ENCODE measurements at places on chromosomes 3 and 15. TPM values are rescaled to one million over a fixed set of nuclear protein-coding genes. Genes with fewer than 3 reads are reported as not detected.

DNA sequence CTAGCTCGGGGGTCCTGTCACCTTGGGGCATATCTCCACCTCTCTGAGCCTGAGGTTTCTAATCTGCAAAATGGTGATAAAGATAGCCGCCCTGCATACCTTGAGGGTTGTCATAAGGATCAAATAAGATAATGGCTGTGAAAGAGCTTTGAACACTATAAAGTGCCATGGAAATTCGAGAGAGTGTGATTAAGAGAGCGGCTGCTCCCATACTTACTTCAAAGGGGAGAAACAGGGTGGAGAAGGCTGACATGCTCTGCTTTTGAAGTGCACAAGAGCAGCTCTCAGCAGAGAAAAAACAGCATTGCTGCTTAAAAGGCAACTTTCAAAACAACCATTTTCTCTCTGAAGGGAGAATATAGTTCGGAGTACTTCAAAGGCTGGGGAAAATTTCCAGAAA lies 529.2 kb downstream of the EPHB1 start:
- no peak for DNase-seq
- no peaks in the 10 kb centered on the region for H3K27me3 ChIP-seq
- H3K4me1 ChIP-seq: no peaks in the 10 kb centered on the region
- no peaks in the 10 kb centered on the region for H3K36me3 ChIP-seq
- no peak overlapping the region for H3K4me3 ChIP-seq

GRCh38 chr3:179608931-179609720 lies 4.5 kb downstream of the NDUFB5 start:
- no peaks in the 10 kb centered on the region for H3K36me3 ChIP-seq
- no peaks in the 10 kb centered on the region for H3K27me3 ChIP-seq
- H3K4me1 ChIP-seq: peaks cover under 1% of the 10 kb centered on the region

DNA sequence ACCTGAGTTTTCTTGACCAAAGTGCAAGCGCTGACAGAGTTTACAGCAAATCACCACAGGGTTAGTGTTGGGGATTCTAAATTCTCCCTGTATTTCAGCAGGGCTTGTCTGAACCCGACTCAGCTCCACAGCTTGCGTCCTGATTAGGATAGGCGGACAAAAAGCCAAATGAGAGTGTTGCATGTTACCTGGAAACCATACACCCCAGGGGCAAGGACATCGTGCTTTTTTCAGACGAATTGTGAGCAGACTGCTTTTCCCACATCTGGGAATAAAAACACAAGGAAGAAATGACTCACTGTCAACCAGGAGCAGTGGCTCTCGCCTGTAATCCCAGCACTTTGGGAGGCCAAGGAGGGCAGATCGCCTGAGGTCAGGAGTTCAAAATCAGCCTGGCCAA lies 3.0 kb downstream of the DZIP1L start:
- no peaks in the 10 kb centered on the region for H3K27me3 ChIP-seq
- no peak overlapping the region for H3K27ac ChIP-seq
- H3K4me1 ChIP-seq: peaks cover 6% of the 10 kb centered on the region
- no peaks in the 10 kb centered on the region for H3K36me3 ChIP-seq
- no peak for DNase-seq
- H3K4me3 ChIP-seq: no peak overlapping the region

GRCh38 chr3:48544141-48544540 lies 12.5 kb downstream of the PFKFB4 start:
- no peak overlapping the region for H3K27ac ChIP-seq
- H3K27me3 ChIP-seq: no peaks in the 10 kb centered on the region
- H3K4me1 ChIP-seq: no peaks in the 10 kb centered on the region
- no peak overlapping the region for H3K4me3 ChIP-seq
- no peaks in the 10 kb centered on the region for H3K36me3 ChIP-seq

DNA sequence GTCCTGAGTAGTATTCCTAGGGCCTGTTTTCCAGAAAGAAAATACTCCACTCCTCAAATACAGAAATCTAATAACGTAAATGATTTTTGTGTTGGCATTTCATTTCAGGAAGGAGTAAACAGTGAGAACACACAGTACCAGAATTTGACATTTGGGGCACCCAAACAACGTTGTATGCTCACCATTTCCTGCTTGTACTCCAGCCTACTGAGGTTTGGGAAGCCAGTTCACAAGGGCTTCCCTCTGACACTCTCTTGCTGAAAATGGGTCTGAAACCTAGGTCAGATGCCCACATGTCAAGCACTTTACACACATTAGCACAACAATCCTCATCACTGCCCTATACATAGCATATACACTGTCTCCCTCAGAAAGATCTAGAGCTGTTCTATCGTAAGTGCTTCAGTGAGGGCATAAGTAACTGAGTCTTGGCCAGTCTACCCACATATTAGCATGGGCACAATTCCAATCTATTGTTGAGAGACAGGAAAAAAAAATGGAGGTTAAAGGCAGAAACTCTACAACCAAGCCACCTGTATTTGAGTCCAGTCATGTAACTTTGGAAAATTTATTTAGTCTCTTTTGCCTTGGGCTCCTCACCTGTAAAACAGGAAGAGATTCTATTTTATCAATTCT lies 43.5 kb upstream of the RSL24D1 start:
- no peaks in the 10 kb centered on the region for H3K36me3 ChIP-seq
- H3K4me1 ChIP-seq: no peaks in the 10 kb centered on the region
- H3K27ac ChIP-seq: no peak overlapping the region
- H3K27me3 ChIP-seq: no peaks in the 10 kb centered on the region
- H3K4me3 ChIP-seq: no peak overlapping the region

- H3K27ac ChIP-seq: no peak overlapping the region
- DNase-seq: no peak
- H3K4me1 ChIP-seq: no peaks in the 10 kb centered on the region
- H3K4me3 ChIP-seq: no peak overlapping the region
- H3K27me3 ChIP-seq: no peaks in the 10 kb centered on the region
- H3K36me3 ChIP-seq: no peaks in the 10 kb centered on the region
Measured at GRCh38 chr3:102125197-102125993, 276.1 kb downstream of the NFKBIZ start.

GRCh38 chr3:37701734-37702433 lies 159.8 kb upstream of the CTDSPL start:
- no peak overlapping the region for H3K4me3 ChIP-seq
- H3K4me1 ChIP-seq: peaks cover 23% of the 10 kb centered on the region
- DNase-seq: peak; percentile 31
- H3K27ac ChIP-seq: no peak overlapping the region

DNA sequence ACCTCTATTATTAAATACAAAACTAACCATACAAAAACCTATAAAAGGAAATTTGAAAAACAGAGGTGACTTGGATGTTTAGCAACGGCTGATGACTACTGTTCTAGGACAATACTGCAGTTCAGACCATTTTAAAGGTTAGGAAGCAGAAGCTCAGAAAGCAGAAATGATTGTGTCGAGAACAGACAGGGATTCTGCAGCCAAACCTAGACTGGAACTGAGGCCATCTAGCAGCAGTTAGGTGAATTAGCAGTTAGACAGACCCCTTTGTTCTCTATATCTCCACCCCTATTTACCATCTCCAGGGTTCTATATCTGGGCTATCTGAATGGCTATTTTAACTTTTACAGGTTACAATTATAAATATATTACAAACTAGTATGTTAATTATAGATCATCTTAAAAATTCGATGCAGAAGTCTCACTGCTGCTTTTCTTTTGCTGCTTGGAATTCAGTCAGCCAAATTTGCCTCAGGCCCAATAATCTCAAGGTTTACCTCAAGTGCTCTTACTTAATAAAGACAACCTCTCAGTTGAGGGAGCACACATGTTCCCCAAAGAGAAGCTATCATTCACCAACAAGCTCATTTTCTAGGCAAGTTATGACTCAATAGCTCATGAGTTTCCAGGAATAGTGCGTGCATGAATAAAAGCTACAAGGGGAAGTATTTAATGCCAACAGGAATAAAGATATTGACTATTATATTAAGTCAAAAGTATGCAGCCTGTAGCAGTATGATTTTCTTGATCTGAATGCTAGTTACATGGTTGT lies 9.3 kb upstream of the IL1RAP start:
- no peak overlapping the region for H3K4me3 ChIP-seq
- DNase-seq: no peak
- no peaks in the 10 kb centered on the region for H3K27me3 ChIP-seq
- H3K4me1 ChIP-seq: no peaks in the 10 kb centered on the region

DNA sequence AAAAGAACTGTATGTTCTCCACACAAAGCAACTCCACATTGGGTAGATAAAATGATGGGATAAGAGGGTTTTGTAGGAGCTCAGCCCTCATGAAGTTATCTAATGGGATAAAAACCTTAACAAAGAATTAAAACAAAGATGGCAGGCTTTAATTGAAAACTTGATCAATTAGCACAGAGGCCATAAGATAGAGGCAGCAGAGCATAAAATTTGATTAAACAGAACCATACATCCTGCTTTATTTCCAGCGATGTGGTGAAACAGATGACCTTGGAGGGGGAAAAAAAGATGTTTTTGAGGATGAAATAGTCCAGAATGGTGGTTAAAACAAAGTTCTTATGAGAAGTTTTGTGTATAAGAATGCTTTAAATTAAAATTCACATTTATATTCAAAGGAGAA lies 130.9 kb upstream of the ALCAM start:
- H3K27ac ChIP-seq: no peak overlapping the region
- no peak for DNase-seq
- no peaks in the 10 kb centered on the region for H3K4me1 ChIP-seq
- no peaks in the 10 kb centered on the region for H3K27me3 ChIP-seq
- H3K4me3 ChIP-seq: no peak overlapping the region

- peaks cover 37% of the 10 kb centered on the region for H3K4me1 ChIP-seq
- H3K27ac ChIP-seq: peak overlapping the region; percentile 100
- no peak for DNase-seq
- H3K36me3 ChIP-seq: peaks cover 4% of the 10 kb centered on the region
- no peaks in the 10 kb centered on the region for H3K27me3 ChIP-seq
Measured at GRCh38 chr3:23950293-23950692, 5.2 kb downstream of the NR1D2 start.

DNA sequence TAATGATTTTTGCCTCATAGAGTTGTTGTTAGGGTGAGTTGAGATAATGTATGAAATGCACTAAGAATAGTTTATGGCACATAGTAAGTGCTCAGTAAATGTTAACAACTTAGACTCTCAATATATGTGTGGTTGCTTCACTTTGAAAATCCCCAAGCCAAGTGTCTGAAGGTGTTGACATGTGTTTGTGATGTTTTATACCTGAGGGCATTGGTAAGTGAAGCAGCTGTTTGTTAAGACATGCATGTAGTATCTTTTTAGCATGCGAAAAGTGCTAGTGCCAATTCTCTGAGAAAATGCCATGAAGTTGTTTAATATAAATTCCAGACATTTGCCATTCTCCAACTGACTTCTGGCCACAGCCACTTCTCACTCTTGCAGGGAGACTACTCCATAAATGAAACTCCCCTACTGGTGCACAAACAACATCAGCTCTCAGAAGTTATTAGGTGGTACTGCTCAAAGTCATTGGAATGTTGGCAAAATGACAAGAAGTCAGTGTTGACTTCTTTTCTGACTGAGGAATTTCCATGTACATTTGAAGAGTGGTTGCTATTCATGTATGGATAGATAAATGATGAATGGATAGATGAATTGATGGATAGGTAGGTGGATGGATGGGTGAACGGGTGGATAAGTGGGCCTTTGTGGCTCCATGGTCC lies 103.6 kb upstream of the NUDT16 start:
- DNase-seq: no peak
- no peaks in the 10 kb centered on the region for H3K36me3 ChIP-seq
- no peak overlapping the region for H3K4me3 ChIP-seq
- no peaks in the 10 kb centered on the region for H3K27me3 ChIP-seq
- no peak overlapping the region for H3K27ac ChIP-seq

GRCh38 chr3:172591876-172592771 lies 68.9 kb upstream of the TNFSF10 start:
- no peaks in the 10 kb centered on the region for H3K36me3 ChIP-seq
- DNase-seq: no peak
- H3K27ac ChIP-seq: no peak overlapping the region
- H3K4me3 ChIP-seq: no peak overlapping the region

GRCh38 chr3:187856555-187856954 lies 111.3 kb upstream of the BCL6 start:
- DNase-seq: no peak
- no peak overlapping the region for H3K27ac ChIP-seq
- no peaks in the 10 kb centered on the region for H3K36me3 ChIP-seq
- H3K27me3 ChIP-seq: no peaks in the 10 kb centered on the region

GRCh38 chr3:181534781-181535221 lies 176.9 kb upstream of the SOX2 start:
- no peaks in the 10 kb centered on the region for H3K36me3 ChIP-seq
- DNase-seq: no peak
- no peak overlapping the region for H3K27ac ChIP-seq
- H3K27me3 ChIP-seq: no peaks in the 10 kb centered on the region

GRCh38 chr3:64792445-64792844 lies 104.6 kb upstream of the ADAMTS9 start:
- H3K27ac ChIP-seq: no peak overlapping the region
- no peaks in the 10 kb centered on the region for H3K36me3 ChIP-seq
- no peak overlapping the region for H3K4me3 ChIP-seq
- H3K27me3 ChIP-seq: no peaks in the 10 kb centered on the region
- H3K4me1 ChIP-seq: peaks cover 7% of the 10 kb centered on the region

DNA sequence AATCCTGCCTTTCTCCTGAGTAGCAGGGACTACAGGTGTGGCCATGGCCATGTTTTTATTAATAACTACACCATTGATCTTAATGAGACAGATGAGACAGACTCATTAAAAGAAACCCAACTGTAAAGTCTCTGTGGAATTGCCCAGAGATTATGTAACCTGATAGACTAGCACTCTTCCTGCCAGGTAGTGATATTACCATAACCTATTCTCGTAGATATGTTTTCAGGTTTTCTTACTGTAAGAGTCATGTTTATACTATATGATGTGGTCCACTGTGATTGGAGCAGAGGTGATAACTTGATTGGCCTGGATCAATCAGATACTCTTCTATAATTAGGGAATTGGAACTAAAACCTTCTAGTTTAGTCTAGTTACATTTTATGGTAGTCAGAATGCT lies 93.7 kb downstream of the NFKBIZ start:
- H3K4me1 ChIP-seq: peaks cover 8% of the 10 kb centered on the region
- H3K27ac ChIP-seq: no peak overlapping the region
- H3K36me3 ChIP-seq: no peaks in the 10 kb centered on the region
- no peak overlapping the region for H3K4me3 ChIP-seq

- no peaks in the 10 kb centered on the region for H3K27me3 ChIP-seq
- no peak overlapping the region for H3K27ac ChIP-seq
- H3K36me3 ChIP-seq: no peaks in the 10 kb centered on the region
- no peaks in the 10 kb centered on the region for H3K4me1 ChIP-seq
Measured at GRCh38 chr3:152574461-152575079, 260.4 kb upstream of the P2RY1 start.

- H3K27ac ChIP-seq: no peak overlapping the region
- no peaks in the 10 kb centered on the region for H3K27me3 ChIP-seq
- DNase-seq: no peak
- H3K4me1 ChIP-seq: no peaks in the 10 kb centered on the region
- H3K4me3 ChIP-seq: no peak overlapping the region
Measured at GRCh38 chr3:68163062-68163461, 508.6 kb upstream of the SUCLG2 start.

GRCh38 chr3:65277798-65278197 lies 590.0 kb upstream of the ADAMTS9 start:
- H3K4me1 ChIP-seq: no peaks in the 10 kb centered on the region
- no peaks in the 10 kb centered on the region for H3K36me3 ChIP-seq

The ACP3 gene
- 11.1 TPM for total RNA-seq

The IMPG2 gene
- total RNA-seq: 0.06 TPM

The GPR160 gene
- total RNA-seq: 4.6 TPM

The C3orf85 gene
- not detected for total RNA-seq

The MYO1E gene
- total RNA-seq: 35.6 TPM

The VILL gene
- total RNA-seq: 2.5 TPM

The PLSCR2 gene
- not detected for total RNA-seq

All from adrenal gland (tissue), 19 donors.